ENCODE measurements at places on chromosomes 5 and 9.

- DNase-seq: no peak
These were observed 59.0 kb downstream of the PTCH1 start for GRCh38 chr9:95457769-95458168.

- DNase-seq: no peak
These were observed 69.9 kb upstream of the CDK20 start for GRCh38 chr9:88044200-88044599.

DNA sequence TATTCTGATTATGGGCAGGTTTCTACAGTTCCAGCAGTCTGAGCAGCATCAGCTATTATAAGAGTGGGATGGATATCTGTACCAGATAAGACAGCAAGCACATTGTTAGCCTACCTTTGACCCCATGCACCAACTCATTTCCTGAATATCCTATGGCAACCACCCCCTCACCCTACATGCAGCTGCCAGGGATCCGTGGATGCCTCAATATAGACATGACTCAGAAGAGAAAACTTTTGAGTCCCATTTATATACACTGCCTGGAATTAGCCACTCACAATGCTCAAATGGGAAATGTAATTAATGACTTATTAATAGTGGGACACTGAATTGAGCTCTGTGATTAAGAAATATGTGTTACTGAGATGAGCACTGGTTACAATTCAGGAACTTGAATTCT, 124.4 kb downstream of the SSBP2 start:
- no peak for DNase-seq

- DNase-seq: no peak
These were observed 792.4 kb downstream of the PTPRD start for GRCh38 chr9:9820436-9820835.

- DNase-seq: no peak
These were observed 88.0 kb downstream of the INIP start for GRCh38 chr9:112629671-112630485.
